Activated CD4-positive, alpha-beta T cell treated with anti-CD3 and anti-CD28 coated beads, Interleukin-2, amount 50 U/mL, for 1 hour (primary cell): ENCODE measurements at places on chromosomes 13 and 19.
A peak's percentile ranks its signal among the peaks of the same experiment; 100 is the strongest.

DNA sequence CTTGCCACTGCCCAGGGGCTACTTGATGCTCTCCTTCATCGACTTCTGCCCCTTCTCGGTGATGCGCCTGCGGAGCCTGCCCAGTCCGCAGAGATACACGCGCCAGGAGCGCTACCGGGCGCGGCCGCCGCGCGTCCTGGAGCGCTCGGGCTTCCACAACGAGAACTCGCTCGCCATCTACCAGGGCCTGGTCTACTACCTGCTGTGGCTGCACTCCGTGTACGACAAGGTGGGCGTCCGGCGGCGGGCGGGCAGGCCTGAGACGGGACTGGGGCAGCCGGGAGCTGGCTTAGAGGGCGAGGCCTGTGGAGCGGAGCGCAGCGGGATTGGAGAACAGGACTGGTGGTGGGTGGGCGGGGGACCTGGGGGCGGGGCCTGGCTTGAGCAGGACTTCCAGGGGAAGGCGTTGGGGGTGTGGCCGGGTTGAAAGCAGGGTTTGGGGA, 12.7 kb upstream of the PSMD8 start:
- DNase-seq = peak; percentile 48

- no peak for DNase-seq
Observed at GRCh38 chr19:15633082-15633835, 7.4 kb upstream of the CYP4F3 start.

DNA sequence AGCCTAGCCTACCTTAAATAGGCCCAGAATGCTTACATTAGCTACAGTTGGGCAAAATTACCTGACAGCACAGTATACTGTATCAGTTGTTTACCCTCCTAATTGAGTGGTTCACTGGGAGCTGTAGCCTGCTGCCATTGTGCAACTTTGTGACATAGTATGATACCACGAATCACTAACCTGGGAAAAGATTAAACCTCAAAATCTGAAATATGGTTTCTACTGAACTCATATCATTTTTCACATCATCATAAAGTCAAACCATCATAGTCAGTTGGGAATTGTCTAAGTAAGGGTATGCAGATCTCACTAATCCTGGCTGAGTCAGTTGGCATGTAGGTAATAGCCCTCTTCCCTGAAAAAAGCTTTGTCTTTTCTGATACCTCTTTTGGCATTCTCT, 9.2 kb downstream of the PAN3 start:
- no peak for DNase-seq

GRCh38 chr13:39039041-39039440, 785 bp downstream of the NHLRC3 start:
- DNase-seq = no peak
